ENCODE measurements at places on chromosomes 11 and 22.

- DNase-seq: no peak
Measured at GRCh38 chr11:31141789-31142188, 227.8 kb downstream of the DCDC1 start.

DNA sequence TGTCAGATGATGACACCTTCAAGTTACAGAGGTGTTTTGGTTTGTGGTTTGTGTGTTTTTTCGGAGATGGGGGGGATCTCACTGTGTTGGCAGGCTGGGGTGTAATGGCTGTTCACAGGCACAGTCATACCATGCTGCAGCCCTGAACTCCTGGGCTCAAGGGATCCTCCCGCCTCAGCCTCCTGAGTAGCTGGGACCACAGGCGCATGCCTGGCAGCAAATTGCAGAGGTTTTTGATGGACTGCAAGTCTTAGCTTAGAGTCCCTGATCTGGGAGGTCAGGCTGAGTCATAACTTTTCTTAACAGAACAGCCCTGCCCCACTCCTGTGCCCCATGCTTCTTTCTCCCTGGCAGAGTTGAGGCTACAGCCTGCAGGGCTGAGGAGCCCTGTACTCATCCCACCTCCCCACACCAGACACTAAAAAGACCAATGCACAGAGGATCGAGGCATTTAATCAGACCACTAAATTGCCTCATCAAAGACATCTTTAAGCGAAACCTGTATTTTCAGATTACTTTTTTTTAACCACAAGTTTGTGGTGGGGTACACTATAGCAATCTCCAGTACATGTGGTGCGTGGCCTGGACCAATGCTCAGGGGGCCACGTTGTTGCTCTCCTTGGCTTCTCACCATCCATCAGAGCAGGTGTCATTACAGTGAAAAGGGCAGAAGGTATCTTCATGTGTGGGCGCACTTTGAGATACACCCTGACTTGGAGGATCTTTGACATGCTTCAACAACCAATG, 17.1 kb upstream of the ADORA2A start:
- DNase-seq: no peak

DNA sequence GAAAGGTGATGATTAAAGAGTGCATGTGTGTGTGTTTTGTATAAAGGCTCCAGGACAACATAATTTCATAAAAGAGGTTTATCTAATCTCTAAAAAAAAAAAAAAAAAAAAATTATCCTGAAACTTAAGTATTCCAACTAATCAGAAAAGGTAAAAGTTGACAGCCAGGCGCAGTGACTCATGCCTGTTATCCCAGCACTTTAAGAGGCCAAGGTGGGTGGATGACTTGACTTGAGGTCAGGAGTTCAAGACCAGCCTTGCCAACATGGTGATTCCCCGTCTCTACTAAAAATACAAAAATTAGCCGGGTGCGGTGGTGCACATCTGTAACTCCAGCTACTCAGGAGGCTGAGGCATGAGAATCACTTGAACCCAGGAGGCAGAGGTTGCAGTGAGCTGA, 632.7 kb upstream of the CHORDC1 start:
- no peak for DNase-seq

- DNase-seq: no peak
Measured at GRCh38 chr22:24120044-24120443, 61.2 kb upstream of the SUSD2 start.

GRCh38 chr11:124682443-124682842, 8.7 kb downstream of the SPA17 start:
- no peak for DNase-seq

DNA sequence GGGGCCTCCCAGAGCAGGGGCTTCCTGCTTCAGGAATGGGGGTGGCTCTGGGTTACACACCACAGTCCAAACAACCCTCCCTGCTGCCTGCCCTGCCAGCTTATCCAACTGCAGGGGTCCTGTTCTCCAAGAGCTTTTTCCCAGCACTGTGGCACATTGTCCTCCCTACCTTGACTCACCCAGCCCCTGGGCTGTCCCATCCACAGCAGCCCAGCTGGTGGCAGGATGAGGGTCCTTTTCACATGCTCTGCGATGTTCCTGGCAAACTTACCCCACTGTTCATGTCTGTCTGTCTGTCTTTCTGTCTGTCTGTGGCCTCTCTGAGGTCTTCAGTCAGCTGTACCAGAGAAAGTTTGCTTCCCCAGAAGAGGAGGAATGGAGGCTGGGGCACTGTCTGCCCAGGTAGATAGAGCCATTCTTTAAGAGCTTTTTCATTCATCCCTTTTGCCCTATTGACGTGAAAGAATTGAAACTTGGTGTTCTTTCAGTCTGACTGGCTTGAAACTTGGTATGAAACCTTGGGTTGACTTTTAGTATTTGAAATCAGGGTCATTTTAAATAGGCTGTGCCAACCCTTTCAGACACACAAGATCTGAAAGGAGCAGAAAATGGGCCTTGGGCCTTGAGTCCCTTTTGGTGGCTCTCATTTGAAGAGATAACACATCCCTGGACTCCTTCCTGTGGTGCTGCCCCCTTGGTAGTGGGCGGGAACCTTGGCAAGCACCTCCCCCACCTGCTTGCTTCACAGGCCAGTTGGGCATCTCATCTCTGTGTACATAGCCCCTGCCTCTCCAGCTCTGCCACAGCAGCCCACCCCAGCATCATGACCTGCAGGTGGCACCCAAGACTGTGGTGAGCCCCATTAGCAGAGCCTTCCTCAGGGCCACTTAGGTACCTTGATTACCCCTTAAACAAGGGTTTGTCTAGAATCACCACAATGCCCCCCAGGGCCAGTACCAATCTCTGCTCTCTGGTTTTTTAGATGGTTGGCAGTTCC, 74.6 kb upstream of the SUSD2 start:
- DNase-seq: no peak

DNA sequence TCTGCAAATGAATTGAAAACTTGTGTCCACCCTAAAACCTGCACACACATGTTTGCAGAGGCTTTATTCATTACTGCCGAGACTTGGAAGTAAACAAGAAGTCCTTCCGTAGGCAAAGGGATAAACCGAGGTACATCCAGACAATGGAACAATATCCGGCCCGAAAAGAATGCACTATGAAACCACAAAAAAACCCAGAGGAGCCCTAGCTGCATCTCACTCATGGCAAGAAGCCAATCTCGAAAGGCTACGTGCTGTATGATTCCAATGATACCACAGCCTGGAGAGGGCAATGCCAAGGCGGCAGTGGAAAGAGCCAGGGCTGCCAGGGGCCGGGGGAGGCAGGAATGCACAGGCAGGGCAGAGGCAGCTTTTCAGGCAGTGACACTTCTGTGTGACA, 3.2 kb upstream of the MRPL23 start:
- DNase-seq: peak; percentile 20

DNA sequence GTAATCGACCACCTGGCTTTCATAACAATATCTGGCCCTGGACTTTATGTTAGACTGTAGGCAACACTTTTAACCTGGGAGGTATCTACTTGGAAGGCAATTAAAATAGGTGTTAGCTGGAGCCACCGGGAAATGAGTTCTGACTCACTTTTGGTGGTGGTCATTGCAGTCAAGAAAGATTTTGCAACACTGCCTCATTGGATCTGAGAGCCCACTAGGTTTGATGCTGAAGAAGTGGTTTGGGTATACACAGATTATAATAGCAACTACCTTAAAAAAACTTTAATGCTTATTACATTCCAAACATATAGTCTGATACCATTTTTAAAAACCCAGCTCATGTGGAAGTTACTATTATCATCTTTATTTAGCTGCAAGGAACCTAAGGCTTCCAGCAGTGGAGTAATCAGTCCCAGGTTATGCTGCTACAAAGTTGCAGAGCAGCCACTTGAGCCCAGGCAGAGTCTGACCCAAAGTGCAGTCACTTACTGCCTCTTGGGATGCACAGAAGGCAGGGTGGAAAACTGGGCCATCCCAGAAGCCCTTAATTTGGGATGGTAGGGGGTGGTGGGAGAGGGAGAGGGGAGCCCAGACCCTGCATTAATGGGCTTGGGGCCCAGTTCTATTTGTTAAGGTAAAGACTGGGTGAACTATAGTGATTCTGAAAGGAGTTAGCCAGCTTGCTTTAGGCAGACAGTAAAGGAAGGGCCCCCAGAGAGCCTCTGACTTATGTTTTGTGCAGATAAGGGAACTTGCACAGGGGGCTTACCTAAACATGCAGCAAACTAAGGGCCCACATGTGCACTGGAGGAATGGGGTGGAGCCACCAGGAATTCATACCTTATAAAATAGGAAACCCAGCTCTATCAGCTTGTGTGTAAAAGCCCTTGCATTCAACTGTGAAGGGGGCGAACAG, 149.4 kb downstream of the SNX19 start:
- no peak for DNase-seq

GRCh38 chr22:40289991-40290459, 56.3 kb upstream of the ADSL start:
- no peak for DNase-seq

DNA sequence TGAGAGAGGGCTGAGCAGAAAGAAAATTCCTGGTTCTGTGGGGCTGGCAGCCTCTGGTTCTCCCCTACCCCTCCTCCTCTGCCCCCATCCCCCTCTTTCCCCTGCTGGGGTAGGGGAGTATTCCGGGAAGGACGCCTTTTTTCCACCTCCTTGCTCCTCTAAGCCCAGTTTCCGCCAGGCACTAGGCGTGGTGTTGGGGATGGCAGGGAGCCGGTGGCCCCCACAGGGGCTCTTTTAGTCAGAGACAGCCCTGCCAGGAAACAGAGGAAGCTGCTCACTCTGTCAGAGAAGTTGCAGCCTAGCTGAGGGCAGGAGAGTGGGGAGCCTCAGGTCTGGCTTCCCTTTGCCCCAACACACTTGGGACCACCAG, 15.6 kb upstream of the ARHGEF17 start:
- no peak for DNase-seq

- no peak for DNase-seq
Measured at GRCh38 chr11:35021589-35021988, 105.2 kb downstream of the PDHX start.

Data from fibroblast of the conjunctiva (primary cell).